Transverse colon (tissue), 4 donors: ENCODE measurements at places on chromosomes 2 and 18. TPM values are rescaled to one million over a fixed set of nuclear protein-coding genes. Genes with fewer than 3 reads are reported as not detected.

- no peak overlapping the region for H3K4me3 ChIP-seq
- no peaks in the 10 kb centered on the region for H3K36me3 ChIP-seq
- H3K4me1 ChIP-seq, result peaks cover 4% of the 10 kb centered on the region
- H3K27ac ChIP-seq, result peak overlapping the region; percentile 61
- no peak for DNase-seq
Measured at GRCh38 chr2:42098571-42099437, 51.0 kb downstream of the PKDCC start.

GRCh38 chr2:239854596-239854995 is 170.5 kb downstream of the NDUFA10 start:
- H3K27me3 ChIP-seq, result no peaks in the 10 kb centered on the region
- H3K27ac ChIP-seq, result no peak overlapping the region
- no peaks in the 10 kb centered on the region for H3K36me3 ChIP-seq
- H3K4me1 ChIP-seq, result no peaks in the 10 kb centered on the region
- H3K4me3 ChIP-seq, result no peak overlapping the region
- DNase-seq, result no peak

The RTP5 gene
- 0.16 TPM for total RNA-seq

The CCDC68 gene
- total RNA-seq, result 72.9 TPM

The GALNT13 gene
- total RNA-seq, result 0.95 TPM
